T-helper 17 cell (primary cell): ENCODE measurements at places on chromosomes 1 and 21. TPM values are rescaled to one million over a fixed set of nuclear protein-coding genes. Genes with fewer than 3 reads are reported as not detected.

- no peak overlapping the region for H3K4me3 ChIP-seq
- DNase-seq: no peak
- no peak overlapping the region for H3K27ac ChIP-seq
- H3K27me3 ChIP-seq: no peaks in the 10 kb centered on the region
- peaks cover 18% of the 10 kb centered on the region for H3K36me3 ChIP-seq
These were observed 37.2 kb downstream of the SLC37A1 start for GRCh38 chr21:42550817-42551216.

DNA sequence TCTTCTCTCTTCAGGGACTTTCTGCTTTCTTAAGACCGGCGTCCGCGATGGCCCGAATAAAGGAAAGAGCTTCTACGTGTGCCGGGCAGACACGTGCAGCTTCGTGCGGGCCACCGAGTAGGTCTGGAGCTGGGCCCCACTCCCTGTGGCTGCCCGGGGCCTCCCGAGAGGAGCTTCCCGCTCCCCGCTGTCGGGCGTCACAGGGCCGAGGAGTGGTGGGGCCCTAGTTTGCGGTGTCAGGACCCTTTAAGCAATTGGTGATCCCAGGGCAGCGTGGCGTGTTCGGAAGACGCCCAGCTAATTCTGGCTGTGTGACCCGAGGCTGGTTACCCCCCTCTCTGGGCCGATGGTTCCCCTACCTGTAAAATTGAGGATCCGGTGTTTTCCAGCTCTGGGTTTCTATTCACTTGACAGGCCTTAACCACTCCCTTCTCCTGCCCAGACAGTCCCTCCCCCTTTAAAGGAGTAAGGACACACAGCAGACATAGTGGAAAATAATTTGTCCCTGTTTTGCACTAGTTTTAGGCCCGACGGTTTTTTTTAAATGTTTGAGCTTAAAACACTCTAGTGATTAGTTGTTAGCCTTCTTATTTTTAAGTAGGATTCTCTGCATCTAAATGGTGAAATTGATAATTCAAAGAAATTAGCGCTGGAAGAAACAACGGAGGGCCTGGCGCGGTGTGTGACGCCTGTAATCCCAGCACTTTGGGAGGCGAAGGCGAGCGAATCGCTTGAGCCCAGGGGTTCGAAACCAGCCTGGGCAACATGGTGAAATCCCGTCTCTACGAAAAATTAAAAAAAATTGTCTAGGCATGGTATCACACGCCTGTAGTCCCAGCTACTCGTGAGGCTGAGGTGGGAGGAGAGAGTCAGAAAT lies 553 bp downstream of the TTF2 start:
- no peaks in the 10 kb centered on the region for H3K36me3 ChIP-seq
- no peak overlapping the region for H3K4me3 ChIP-seq
- no peaks in the 10 kb centered on the region for H3K27me3 ChIP-seq
- no peak overlapping the region for H3K27ac ChIP-seq

- peaks cover 8% of the 10 kb centered on the region for H3K36me3 ChIP-seq
- no peak for DNase-seq
- H3K4me1 ChIP-seq: peaks cover 51% of the 10 kb centered on the region
- no peaks in the 10 kb centered on the region for H3K27me3 ChIP-seq
- H3K4me3 ChIP-seq: no peak overlapping the region
These were observed 18.4 kb downstream of the ZBTB17 start for GRCh38 chr1:15957221-15958095.

- peak overlapping the region; percentile 7 for H3K4me3 ChIP-seq
- H3K27me3 ChIP-seq: no peaks in the 10 kb centered on the region
- H3K36me3 ChIP-seq: peaks cover 2% of the 10 kb centered on the region
- H3K27ac ChIP-seq: peak overlapping the region; percentile 96
These were observed 113.2 kb downstream of the RUNX1 start for GRCh38 chr21:34935898-34936297.

Gene BCL10
- total RNA-seq: 49.8 TPM

DNA sequence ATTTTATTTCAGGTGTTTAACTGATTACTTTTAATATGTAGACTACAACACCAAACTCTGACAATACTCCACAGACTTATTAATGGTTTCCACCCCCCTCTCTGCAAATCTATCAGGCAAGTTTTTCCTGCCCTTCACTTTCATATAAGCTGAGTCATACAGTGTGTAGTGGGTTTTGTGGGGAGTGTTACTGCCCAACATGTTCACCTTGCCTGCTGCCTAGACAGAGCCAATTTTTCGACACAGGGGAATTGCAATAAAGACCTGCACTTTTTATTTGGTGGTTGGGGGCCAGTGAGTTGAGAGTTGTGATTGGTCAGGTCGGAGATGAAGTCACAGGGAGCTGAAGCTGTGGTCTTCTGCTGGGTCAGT lies 119.7 kb downstream of the PPIAL4G start:
- peak overlapping the region; percentile 79 for H3K27ac ChIP-seq
- peaks cover 2% of the 10 kb centered on the region for H3K27me3 ChIP-seq
- peaks cover 27% of the 10 kb centered on the region for H3K4me1 ChIP-seq
- no peaks in the 10 kb centered on the region for H3K36me3 ChIP-seq
- no peak for DNase-seq

Gene CFAP141
- total RNA-seq: not detected

- H3K4me3 ChIP-seq: no peak overlapping the region
- H3K36me3 ChIP-seq: peaks cover 2% of the 10 kb centered on the region
- DNase-seq: no peak
- peaks cover 8% of the 10 kb centered on the region for H3K4me1 ChIP-seq
- no peak overlapping the region for H3K27ac ChIP-seq
These were observed 5.1 kb upstream of the VWA1 start for GRCh38 chr1:1430114-1430982.

Gene ARHGAP29
- total RNA-seq: not detected

DNA sequence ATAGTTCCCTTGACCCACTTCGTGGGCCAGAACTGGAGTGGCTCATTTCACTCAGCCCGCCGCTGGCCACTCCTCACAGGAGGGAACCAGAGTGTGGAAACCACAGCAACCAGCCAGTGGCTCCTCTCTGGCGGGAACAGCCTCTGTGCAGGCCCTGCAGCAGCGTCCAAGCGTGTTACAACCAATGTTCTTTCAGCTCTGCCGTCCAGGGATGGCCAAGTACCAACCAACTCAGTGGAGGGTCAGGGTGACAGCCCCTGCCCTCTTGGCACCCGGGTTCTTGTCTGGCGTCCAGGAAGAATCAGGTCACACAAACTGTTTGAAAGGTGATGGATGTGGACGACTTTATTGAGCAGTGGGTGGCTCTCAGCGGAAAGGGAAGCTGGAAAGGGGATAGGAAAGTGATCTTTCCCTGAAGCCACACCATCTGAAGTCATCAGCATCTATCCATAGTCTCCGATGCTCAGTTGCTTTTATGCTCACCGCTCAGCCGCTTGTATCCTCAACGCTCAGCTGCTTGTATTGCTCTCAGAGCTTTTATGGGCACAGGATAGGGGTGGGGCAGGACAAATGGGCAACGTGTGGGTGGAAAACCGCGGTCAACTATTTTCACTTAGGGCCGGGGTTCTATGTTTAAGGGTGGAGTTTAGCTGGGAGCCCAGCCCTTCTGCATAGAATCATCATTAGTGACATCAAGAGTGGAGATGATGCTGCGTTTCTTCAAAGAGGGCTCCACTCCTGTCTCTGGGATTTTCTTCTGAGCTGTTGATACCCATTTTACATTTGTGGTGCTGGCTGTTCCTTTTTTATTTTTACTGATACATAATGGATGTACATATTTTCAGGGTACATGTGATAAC lies 250.2 kb downstream of the RRAGC start:
- H3K27me3 ChIP-seq: peaks cover 72% of the 10 kb centered on the region
- DNase-seq: no peak
- no peak overlapping the region for H3K4me3 ChIP-seq
- H3K36me3 ChIP-seq: no peaks in the 10 kb centered on the region

Gene DNAJC8
- total RNA-seq: 58.4 TPM

DNA sequence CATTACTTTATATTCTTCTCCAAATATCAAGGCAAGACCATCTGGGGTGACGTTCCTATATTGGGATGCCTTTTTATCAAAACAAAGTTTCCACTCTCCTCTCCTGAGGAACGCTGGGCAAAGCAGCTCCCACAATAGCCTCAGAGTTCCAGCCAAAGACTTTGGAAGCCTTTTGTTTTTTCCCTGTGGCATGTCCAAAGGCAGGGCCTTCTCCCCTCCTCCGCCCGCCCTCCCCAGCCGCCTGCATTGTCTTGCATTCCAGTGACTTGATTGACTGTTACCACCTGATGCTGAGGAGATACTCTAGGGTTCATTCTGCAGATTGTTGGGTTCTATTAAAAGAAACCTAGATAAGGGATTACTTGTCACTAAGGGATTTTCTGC lies 43.5 kb downstream of the PROX1 start:
- H3K36me3 ChIP-seq: no peaks in the 10 kb centered on the region
- no peak overlapping the region for H3K4me3 ChIP-seq
- H3K27ac ChIP-seq: no peak overlapping the region
- H3K4me1 ChIP-seq: no peaks in the 10 kb centered on the region

Gene SERINC2
- not detected for total RNA-seq

GRCh38 chr1:61301824-61302657 lies 219.7 kb downstream of the NFIA start:
- no peaks in the 10 kb centered on the region for H3K27me3 ChIP-seq
- H3K4me1 ChIP-seq: peaks cover 8% of the 10 kb centered on the region
- H3K36me3 ChIP-seq: peaks cover 2% of the 10 kb centered on the region
- no peak for DNase-seq
- no peak overlapping the region for H3K27ac ChIP-seq

Gene S100A8
- total RNA-seq: 4.6 TPM

GRCh38 chr1:38486085-38486484 lies 373.5 kb downstream of the RRAGC start:
- H3K27me3 ChIP-seq: peaks cover 76% of the 10 kb centered on the region
- no peak overlapping the region for H3K4me3 ChIP-seq
- H3K4me1 ChIP-seq: peaks cover 6% of the 10 kb centered on the region
- H3K27ac ChIP-seq: no peak overlapping the region
- peaks cover 8% of the 10 kb centered on the region for H3K36me3 ChIP-seq

Gene CLCA1
- not detected for total RNA-seq

GRCh38 chr1:19112891-19113696 lies 97.0 kb downstream of the UBR4 start:
- H3K4me1 ChIP-seq: peaks cover 1% of the 10 kb centered on the region
- H3K36me3 ChIP-seq: peaks cover 13% of the 10 kb centered on the region
- no peak overlapping the region for H3K4me3 ChIP-seq
- DNase-seq: no peak
- H3K27me3 ChIP-seq: no peaks in the 10 kb centered on the region
- H3K27ac ChIP-seq: no peak overlapping the region

Gene NECTIN4
- not detected for total RNA-seq

GRCh38 chr1:108897865-108898720 lies 21.3 kb downstream of the GPSM2 start:
- no peaks in the 10 kb centered on the region for H3K36me3 ChIP-seq
- H3K27me3 ChIP-seq: peaks cover 2% of the 10 kb centered on the region
- H3K4me1 ChIP-seq: peaks cover 3% of the 10 kb centered on the region
- H3K27ac ChIP-seq: no peak overlapping the region
- H3K4me3 ChIP-seq: no peak overlapping the region

DNA sequence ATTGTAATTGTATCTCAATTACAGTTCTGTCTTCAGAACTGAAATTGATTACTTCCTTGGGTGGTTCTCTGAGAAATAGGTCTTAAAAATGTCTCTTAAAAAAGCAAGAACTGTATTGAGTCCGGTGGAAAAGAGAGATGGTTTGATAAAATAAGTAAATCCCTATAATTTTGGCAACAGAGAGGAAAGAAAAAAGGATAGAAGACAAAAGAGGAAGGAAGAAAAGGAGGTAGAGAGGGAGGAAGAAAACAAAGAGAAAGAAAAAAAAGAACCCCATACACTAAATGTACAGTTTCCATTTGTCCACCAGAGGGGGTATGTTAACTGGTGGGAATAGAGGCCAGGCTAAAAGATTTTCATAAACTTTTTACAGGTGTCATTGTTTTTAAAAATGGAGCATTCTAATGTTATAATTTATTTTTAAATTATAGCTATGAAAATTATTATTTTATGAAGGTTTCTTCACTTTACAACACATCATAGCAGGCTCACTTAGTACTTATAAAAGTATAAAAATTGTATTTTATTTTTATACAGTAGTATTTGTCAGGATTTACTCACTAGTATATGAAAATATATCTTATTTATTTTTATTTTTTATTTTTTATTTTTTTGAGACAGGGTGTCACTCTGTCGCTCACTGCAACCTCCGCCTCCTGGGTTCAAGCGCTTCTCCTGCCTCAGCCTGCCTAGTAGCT lies 2.1 kb upstream of the UBE2T start:
- no peak overlapping the region for H3K27ac ChIP-seq
- H3K4me1 ChIP-seq: peaks cover 25% of the 10 kb centered on the region
- H3K27me3 ChIP-seq: no peaks in the 10 kb centered on the region
- no peak for DNase-seq

DNA sequence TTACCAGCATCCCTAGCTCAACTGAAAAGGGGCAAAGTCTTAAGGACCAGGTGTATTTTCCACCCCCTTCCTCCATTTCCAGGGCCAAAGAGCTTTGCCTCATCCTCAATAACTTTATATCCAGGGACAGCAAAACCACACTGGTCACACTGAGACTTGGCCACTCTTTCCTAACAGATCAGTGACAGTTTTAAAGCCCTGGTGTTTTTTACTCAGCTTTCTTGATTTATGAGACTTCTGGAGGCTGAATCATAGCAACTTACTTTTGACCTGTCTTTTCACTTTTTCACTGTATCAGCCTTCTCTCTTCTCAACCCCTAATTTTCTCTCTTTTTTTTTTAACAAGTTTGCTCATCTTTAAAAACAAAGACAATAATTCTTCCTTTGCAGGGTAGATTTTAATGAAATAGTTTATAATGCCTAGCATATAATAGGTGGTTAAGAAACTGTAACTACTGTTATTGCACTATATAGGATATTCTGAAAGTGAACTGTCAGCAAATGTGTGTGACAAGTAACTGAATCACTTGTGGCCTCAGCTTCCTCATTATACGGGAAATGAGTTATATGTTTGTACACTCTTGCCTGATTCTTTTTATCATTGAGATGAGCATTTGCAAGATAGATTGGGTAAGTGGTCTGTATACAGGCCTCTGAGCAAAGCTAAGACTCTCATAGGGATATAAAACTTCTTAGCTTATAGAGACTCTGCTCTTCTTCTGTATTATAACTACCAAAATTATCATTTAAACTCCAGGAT lies 19.7 kb upstream of the DYNLT5 start:
- H3K27me3 ChIP-seq: peaks cover 4% of the 10 kb centered on the region
- no peak overlapping the region for H3K27ac ChIP-seq
- H3K4me3 ChIP-seq: no peak overlapping the region
- H3K36me3 ChIP-seq: no peaks in the 10 kb centered on the region
- no peak for DNase-seq

Gene C4BPB
- total RNA-seq: not detected

- peaks cover 35% of the 10 kb centered on the region for H3K4me1 ChIP-seq
- H3K27me3 ChIP-seq: no peaks in the 10 kb centered on the region
- DNase-seq: no peak
- H3K36me3 ChIP-seq: no peaks in the 10 kb centered on the region
- H3K27ac ChIP-seq: peak overlapping the region; percentile 24
These were observed 35.8 kb downstream of the EPHX1 start for GRCh38 chr1:225845571-225846259.

- DNase-seq: no peak
- peak overlapping the region; percentile 13 for H3K4me3 ChIP-seq
- no peaks in the 10 kb centered on the region for H3K27me3 ChIP-seq
- H3K4me1 ChIP-seq: peaks cover 6% of the 10 kb centered on the region
- peak overlapping the region; percentile 49 for H3K27ac ChIP-seq
These were observed 536.0 kb downstream of the LMO4 start for GRCh38 chr1:87864676-87865075.

GRCh38 chr1:216457356-216457755 lies 34.1 kb upstream of the USH2A start:
- H3K4me3 ChIP-seq: no peak overlapping the region
- no peaks in the 10 kb centered on the region for H3K27me3 ChIP-seq
- H3K36me3 ChIP-seq: no peaks in the 10 kb centered on the region
- H3K4me1 ChIP-seq: no peaks in the 10 kb centered on the region
- H3K27ac ChIP-seq: no peak overlapping the region
